ENCODE measurements at places on chromosomes 11 and 22.

GRCh38 chr11:37449146-37449545 lies 851.1 kb upstream of the RAG2 start:
- no peaks in the 10 kb centered on the region for H3K36me3 ChIP-seq
- H3K27me3 ChIP-seq = no peaks in the 10 kb centered on the region
- H3K4me1 ChIP-seq = no peaks in the 10 kb centered on the region
- H3K4me3 ChIP-seq = no peak overlapping the region
- no peak for DNase-seq

DNA sequence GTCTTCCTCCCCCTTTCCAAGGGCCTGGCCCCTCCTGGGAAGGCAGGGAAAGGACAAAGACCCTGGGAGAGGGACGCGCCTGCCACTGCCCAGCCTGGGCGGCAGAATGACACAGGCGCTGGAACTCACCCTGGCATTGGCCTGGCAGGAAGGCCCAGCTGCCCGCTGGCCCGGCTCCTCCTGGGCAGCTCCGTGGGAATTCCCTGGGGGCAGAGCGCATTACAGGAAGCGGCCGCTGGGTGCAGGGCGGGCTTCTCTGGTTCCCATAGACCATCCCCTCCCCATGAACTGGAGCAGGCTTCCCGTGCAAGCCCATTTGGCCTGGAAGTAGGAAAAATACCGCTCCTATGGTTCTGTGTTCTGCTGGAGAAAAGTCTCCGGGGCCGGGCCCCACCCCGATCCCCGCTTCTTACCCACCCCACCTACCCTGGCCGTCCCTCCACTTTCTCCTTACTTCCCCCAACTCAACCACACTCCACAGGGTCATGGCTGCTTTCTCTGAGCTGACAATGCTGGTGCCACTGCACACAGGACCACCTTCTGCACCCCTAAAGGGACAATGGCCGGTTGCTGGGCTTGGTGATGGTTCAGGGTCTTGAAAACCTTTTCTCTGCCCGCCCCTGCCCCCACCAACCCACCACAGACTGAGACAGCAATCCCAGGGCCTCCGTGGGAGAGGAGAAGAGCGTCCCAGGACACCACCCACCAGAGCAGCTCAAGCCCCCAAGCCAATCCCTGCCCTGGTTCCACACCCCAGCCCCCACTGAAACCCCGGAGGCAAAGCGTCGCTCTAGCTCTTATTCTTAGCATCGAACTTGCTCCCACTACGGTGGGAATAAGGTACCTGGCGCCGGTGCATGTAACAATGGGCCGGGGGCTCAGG lies 58.9 kb downstream of the LINC01488 start:
- H3K36me3 ChIP-seq = no peaks in the 10 kb centered on the region
- no peak overlapping the region for H3K4me3 ChIP-seq
- H3K27ac ChIP-seq = no peak overlapping the region
- no peaks in the 10 kb centered on the region for H3K4me1 ChIP-seq
- no peaks in the 10 kb centered on the region for H3K27me3 ChIP-seq

DNA sequence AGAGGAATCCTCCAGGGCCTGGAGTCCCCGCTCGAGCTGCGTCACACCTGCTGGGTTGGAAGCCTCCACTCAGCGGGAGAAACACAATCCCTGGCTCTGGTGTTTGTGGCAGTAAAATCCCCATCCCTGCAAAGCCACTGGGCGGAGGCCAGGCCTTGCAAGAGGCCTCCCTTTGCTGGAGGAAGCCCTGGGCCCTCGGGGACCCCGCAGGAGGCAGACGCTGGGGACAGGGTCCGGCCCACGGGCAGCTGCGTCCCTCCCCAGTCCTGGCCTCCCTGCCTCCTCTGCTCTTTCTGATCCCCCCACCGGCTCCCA lies 194.7 kb downstream of the BRD1 start:
- no peak overlapping the region for H3K4me3 ChIP-seq
- H3K27me3 ChIP-seq = no peaks in the 10 kb centered on the region
- DNase-seq = no peak
- H3K27ac ChIP-seq = no peak overlapping the region
- no peaks in the 10 kb centered on the region for H3K36me3 ChIP-seq

GRCh38 chr11:114066046-114066648 lies 6.6 kb downstream of the ZBTB16 start:
- H3K36me3 ChIP-seq = no peaks in the 10 kb centered on the region
- DNase-seq = no peak
- no peaks in the 10 kb centered on the region for H3K4me1 ChIP-seq
- no peak overlapping the region for H3K27ac ChIP-seq

DNA sequence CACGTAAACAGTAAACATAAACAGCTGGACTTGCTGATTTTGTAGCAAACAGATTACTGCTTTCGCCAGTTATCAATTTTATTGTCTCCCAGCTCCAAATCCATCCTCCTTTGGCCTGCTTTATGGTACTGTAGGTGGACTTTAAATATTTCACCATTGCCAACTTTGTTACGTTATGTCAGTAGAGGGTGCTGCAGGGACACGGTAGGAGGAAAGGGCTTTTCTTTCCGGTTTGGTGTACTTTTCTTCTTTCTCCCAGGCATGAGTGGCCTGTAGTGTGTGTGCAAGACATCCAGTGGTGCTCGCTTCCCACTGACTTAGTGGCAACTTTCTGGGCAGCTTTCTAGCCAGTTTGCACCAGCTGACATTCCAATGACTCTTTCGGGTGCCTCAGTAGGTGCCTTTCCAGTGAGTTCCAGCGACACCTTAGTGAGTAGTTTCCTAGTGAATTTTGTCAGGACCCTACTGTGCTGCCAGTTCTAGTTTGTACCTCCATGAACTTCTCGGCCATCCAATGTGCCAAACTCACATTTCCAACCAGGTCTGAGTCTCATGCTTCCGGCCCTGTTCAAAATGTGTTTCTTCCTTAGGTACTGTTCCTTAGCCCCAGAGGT lies 267.6 kb upstream of the TENM4 start:
- no peaks in the 10 kb centered on the region for H3K36me3 ChIP-seq
- H3K27me3 ChIP-seq = no peaks in the 10 kb centered on the region
- no peak overlapping the region for H3K4me3 ChIP-seq
- no peak overlapping the region for H3K27ac ChIP-seq

GRCh38 chr22:32817137-32817730 lies 15.7 kb downstream of the TIMP3 start:
- no peaks in the 10 kb centered on the region for H3K36me3 ChIP-seq
- no peak overlapping the region for H3K4me3 ChIP-seq
- H3K27ac ChIP-seq = no peak overlapping the region
- H3K27me3 ChIP-seq = no peaks in the 10 kb centered on the region
- DNase-seq = no peak

GRCh38 chr11:17568944-17569343 lies 21.9 kb downstream of the OTOG start:
- H3K27ac ChIP-seq = no peak overlapping the region
- DNase-seq = no peak
- H3K27me3 ChIP-seq = no peaks in the 10 kb centered on the region
- H3K36me3 ChIP-seq = no peaks in the 10 kb centered on the region
- no peak overlapping the region for H3K4me3 ChIP-seq
- no peaks in the 10 kb centered on the region for H3K4me1 ChIP-seq

GRCh38 chr22:45776313-45776585 lies 104.6 kb downstream of the ATXN10 start:
- H3K27ac ChIP-seq = no peak overlapping the region
- H3K4me3 ChIP-seq = no peak overlapping the region
- no peaks in the 10 kb centered on the region for H3K36me3 ChIP-seq
- no peaks in the 10 kb centered on the region for H3K4me1 ChIP-seq
- no peak for DNase-seq

GRCh38 chr11:117629146-117629545 lies 167.9 kb downstream of the DSCAML1 start:
- DNase-seq = no peak
- peaks cover 17% of the 10 kb centered on the region for H3K27me3 ChIP-seq
- no peaks in the 10 kb centered on the region for H3K4me1 ChIP-seq
- H3K4me3 ChIP-seq = no peak overlapping the region

GRCh38 chr11:94803491-94803890 lies 35.3 kb downstream of the AMOTL1 start:
- DNase-seq = no peak
- no peak overlapping the region for H3K27ac ChIP-seq
- H3K4me1 ChIP-seq = no peaks in the 10 kb centered on the region
- H3K27me3 ChIP-seq = no peaks in the 10 kb centered on the region
- no peak overlapping the region for H3K4me3 ChIP-seq

GRCh38 chr11:64238999-64239398 lies 1.9 kb upstream of the FKBP2 start:
- no peak for DNase-seq
- peak overlapping the region; percentile 96 for H3K27ac ChIP-seq
- H3K27me3 ChIP-seq = no peaks in the 10 kb centered on the region
- no peak overlapping the region for H3K4me3 ChIP-seq
- peaks cover 58% of the 10 kb centered on the region for H3K4me1 ChIP-seq

- no peaks in the 10 kb centered on the region for H3K27me3 ChIP-seq
- H3K36me3 ChIP-seq = peaks cover 4% of the 10 kb centered on the region
- H3K4me1 ChIP-seq = peaks cover 16% of the 10 kb centered on the region
Observed at GRCh38 chr11:119318240-119319135, 1.6 kb upstream of the MCAM start.

DNA sequence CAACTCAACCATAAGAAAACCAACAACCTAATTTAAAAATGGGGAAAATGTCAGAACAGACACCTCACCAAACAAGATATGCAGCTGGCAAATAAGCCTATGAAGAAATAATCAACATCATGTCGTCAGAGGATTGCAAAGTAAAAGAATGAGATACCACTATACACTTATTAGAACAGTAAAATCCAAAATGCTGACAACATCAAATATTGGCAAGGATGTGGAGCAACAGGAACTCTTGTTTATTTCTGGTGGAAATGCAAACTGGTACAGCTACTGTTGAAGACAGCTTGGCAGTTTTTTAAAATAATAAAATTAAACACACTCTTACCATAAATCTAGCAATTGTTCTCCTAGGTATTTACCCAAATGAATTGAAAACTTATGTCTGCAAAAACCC lies 140.7 kb upstream of the B3GAT1 start:
- H3K4me3 ChIP-seq = no peak overlapping the region
- no peaks in the 10 kb centered on the region for H3K36me3 ChIP-seq
- no peak overlapping the region for H3K27ac ChIP-seq

DNA sequence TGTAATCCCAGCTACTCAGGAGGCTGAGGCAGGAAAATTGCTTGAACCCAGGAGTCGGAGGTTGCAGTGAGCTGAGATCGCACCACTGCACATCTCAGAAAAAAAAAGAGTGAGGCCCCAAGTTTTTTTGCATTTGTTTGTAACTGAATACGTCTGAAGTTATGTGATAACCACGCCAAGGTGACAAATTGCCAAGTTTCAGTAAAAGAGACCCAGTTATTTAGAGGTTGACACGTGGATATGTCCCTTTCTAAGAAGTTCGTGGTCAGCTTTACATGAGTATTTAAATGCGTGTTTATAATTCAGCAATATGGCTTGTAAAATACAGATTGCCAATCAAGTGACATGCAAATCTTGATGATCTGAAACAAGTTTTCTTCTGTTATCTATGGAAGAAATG lies 8.0 kb downstream of the PPARA start:
- DNase-seq = no peak
- no peaks in the 10 kb centered on the region for H3K27me3 ChIP-seq
- peaks cover 13% of the 10 kb centered on the region for H3K4me1 ChIP-seq
- H3K36me3 ChIP-seq = 0 out of 2 replicates have a peak, but pooled peaks cover 2% of the 10 kb centered on the region
- no peak overlapping the region for H3K4me3 ChIP-seq
- no peak overlapping the region for H3K27ac ChIP-seq

GRCh38 chr11:115226556-115226955 lies 277.7 kb downstream of the CADM1 start:
- no peak overlapping the region for H3K4me3 ChIP-seq
- H3K36me3 ChIP-seq = no peaks in the 10 kb centered on the region
- DNase-seq = no peak
- H3K27me3 ChIP-seq = no peaks in the 10 kb centered on the region
- H3K27ac ChIP-seq = no peak overlapping the region
- no peaks in the 10 kb centered on the region for H3K4me1 ChIP-seq

DNA sequence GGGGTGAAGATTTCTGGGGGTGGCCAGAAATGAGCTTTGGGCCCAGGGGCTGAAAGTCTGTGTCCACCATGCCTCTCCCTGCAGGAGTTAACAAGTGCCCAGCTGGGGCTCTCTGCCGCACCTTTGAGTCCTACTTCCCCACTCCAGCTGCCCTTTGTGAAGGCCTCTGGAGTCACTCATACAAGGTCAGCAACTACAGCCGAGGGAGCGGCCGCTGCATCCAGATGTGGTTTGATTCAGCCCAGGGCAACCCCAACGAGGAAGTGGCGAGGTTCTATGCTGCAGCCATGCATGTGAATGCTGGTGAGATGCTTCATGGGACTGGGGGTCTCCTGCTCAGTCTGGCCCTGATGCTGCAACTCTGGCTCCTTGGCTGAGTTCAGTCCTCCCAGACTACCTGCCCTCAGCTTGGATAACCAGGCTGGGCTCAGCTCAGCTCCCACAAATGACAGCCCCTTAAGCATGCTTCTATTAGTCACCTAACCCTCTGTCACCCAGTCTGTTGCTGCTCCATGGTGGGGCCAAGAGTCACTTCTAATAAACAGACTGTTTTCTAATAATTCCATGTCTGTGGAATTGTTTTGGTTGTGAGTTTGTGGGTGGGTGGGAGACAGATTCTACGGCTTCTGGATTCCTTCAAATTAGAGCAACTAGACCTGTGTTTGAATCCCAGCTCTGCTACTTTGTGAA lies 3.0 kb upstream of the INPPL1 start:
- no peak for DNase-seq
- no peaks in the 10 kb centered on the region for H3K27me3 ChIP-seq
- H3K36me3 ChIP-seq = no peaks in the 10 kb centered on the region
- no peak overlapping the region for H3K4me3 ChIP-seq

DNA sequence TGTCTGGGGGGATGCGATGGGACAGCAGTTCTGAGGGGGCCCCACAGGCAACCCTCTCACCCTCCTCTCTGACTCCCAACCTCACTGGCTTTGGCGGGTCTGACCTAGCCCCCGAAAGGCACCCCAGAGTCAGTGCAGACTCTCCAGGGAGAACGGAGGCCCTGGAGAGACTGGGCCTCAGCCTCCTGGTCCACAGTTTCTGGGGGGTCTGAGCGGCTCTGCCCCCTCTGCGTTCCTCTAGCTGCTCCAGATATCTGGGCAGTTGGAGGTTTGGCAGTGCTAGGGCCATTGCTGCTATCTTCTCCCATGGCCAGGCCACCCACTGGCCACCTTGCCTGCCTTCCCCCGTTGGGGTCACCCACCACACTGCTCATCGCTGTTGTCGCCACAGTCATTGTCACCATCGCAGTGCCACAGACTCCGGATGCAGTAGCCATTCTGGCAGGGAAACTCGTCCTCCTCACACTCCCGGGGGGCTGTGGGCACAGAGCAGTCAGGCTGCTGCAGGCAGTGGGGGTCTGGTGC lies 18.8 kb downstream of the LRP4 start:
- H3K27ac ChIP-seq = no peak overlapping the region
- no peak overlapping the region for H3K4me3 ChIP-seq
- DNase-seq = no peak

All from HCT116 (cell line).